CD8-positive, alpha-beta memory T cell (primary cell): ENCODE measurements at places on chromosomes 11 and 22. TPM values are rescaled to one million over a fixed set of nuclear protein-coding genes. Genes with fewer than 3 reads are reported as not detected.

CCDC81 gene
- total RNA-seq, result 0.31 TPM

OR4C45 gene
- not detected for total RNA-seq

OR51I1 gene
- not detected for total RNA-seq

SOX6 gene
- not detected for total RNA-seq

TMEM86A gene
- 1.3 TPM for total RNA-seq

DNA sequence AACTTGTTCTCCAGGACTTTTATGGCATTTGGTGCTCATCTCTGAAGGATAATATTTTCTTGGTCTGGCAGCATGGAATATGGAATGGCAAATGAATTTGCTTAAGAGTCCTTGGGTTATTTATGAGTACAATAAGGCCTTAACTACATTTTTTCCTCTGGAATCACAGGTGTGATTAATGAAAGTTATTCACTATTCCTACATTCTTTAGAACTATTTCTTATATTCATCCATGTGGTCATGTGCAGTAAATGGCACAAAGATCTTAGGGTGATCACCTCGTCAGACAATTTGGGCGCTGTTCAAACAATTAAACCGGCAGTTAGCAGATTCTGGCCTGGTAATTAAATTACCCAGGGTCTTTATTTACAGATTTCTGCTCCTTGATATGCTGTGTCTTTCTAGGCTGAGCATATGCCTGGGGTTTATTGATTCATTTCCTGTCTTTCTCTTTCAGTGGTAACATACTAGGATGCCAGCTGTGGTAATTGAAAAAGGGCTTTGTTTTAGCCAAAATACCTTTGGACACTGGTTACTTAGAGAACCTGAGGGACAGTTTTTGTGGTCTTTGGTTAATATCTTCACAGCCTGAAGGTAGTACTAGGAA, 31.6 kb downstream of the SIK2 start:
- H3K27me3 ChIP-seq, result no peaks in the 10 kb centered on the region
- H3K4me3 ChIP-seq, result no peak overlapping the region
- H3K36me3 ChIP-seq, result no peaks in the 10 kb centered on the region
- DNase-seq, result no peak
- H3K4me1 ChIP-seq, result peaks cover 10% of the 10 kb centered on the region

DNA sequence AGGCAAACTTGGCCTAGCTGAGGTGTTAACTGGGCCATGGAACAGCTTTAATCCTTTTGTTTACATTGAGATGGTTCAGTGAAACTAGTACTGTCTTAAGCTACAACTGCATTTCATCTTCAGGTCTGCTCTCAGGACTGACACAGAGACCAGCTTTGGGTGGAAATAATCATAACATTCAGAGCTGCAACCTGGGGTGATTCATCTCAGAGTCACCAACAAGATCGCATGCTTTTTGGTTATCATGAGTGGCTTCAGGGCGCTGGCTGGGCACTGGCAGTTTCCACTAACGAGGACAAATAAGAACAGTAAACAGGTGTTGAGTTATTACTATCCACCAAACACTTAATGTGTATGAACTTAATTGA, 60.9 kb upstream of the PAX6 start:
- H3K4me3 ChIP-seq, result no peak overlapping the region
- DNase-seq, result no peak

DNA sequence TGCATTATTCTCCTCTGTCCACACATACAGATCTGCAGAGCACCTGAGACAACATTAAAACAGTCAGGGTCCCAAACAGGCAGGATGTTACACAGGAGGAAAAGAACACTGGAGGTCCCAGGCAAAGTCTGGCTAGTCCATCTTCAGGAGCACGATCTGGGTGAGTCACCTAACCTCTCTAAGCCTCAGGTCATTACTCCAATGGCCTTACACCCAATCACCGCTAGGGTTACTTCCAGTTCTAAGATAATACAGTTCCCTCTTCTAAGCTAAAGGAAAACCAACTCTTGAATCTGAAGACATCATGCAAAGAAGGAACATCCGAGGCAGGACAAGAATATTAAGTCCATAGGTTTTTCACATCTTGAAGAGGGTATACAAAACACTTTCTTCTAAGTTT, 24.5 kb downstream of the ASCC2 start:
- H3K4me3 ChIP-seq, result no peak overlapping the region
- H3K36me3 ChIP-seq, result peaks cover 63% of the 10 kb centered on the region
- no peaks in the 10 kb centered on the region for H3K27me3 ChIP-seq
- H3K27ac ChIP-seq, result no peak overlapping the region

DNA sequence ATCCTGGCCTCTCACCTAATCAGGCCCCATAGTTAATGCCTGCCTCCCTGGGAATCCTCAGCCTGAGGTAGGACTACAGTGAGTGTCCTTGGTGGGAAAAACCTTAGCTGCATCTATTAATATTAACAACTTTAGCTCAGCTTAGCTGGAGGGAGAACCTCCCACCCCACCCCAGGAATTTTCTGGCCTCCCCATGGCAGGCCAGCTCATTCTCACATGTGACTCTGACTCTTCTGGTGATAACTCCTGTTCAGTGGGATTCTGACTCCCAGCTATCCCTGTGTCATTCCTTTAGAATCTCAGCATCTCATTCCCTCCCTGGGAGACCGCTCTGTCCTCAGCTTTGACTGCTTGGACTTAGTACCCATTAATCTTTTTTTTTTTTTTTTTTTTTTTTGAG, 14.5 kb downstream of the ART5 start:
- no peak for DNase-seq
- H3K4me1 ChIP-seq, result no peaks in the 10 kb centered on the region
- H3K4me3 ChIP-seq, result no peak overlapping the region
- no peaks in the 10 kb centered on the region for H3K36me3 ChIP-seq
